Stimulated activated CD4-positive, alpha-beta T cell treated with anti-CD3 and anti-CD28 coated beads, Interleukin-12 subunit alpha, Interleukin-12 subunit beta, amount 100 ng/mL, for 24 hours (primary cell): ENCODE measurements at places on chromosomes 3 and 15.

- DNase-seq = no peak
Observed at GRCh38 chr3:195372220-195372619, 70.6 kb downstream of the ACAP2 start.

DNA sequence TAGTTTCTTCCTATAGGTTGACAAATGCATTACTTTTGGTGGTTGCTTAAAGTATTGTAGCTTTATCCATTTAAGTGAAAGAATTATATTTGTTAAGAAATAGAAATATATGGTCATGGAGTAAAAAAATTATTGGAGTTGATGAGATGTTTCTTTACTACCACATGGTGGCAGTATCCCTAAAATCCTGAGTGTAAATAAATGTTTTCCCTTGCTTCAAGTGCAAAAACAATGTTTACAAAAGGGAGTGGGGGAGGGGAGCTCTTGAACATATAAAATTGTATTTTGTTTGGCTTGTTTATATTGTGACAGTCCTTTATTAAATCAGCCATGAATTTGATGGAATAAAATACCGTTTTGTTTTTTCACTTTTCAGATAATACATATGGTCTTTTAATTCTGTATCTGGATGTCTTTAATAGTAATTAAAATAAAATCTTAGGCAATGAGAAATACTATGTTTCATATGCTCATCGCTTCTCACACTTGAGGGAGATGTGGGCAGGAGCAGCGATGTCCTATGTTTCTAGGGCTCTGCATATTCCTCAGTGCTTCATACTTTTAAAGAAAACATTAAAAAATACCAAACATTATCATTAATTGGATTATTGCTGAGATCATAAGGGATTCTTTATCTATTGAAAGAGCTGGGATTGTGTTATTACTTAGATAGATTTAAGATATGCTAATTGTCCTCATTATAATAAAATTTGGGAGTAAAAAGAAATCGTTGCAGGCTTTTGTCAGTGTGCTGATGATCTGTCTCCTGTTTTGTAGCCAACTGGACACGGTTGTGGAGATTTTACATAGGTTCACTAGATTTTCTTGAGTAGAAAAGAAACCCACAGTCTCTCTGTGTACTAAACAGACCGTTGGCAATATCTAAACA is 349.7 kb downstream of the TUSC7 start:
- DNase-seq = no peak

DNA sequence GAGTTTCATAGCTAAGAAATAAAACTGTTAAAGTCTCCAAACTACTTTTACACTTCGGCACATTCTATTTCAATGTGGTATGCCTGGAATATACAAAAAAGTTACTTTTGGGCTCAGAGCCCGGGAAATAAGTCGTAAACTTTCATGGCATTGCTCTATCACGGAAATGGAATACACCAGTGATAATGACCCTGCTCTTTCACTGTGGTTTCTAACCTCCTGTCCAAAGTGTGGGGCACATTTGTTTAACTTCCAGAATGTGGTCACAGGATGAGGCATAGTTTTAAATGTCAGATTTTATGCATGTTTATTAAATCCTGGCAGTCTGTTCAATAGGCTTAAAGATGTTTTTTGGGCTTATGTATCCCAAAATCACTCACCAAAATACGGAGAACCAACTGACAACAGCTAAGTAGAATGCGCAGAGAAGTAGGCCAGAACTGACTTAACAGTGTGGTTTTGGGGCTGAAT is 5.1 kb downstream of the CXCR6 start:
- no peak for DNase-seq

DNA sequence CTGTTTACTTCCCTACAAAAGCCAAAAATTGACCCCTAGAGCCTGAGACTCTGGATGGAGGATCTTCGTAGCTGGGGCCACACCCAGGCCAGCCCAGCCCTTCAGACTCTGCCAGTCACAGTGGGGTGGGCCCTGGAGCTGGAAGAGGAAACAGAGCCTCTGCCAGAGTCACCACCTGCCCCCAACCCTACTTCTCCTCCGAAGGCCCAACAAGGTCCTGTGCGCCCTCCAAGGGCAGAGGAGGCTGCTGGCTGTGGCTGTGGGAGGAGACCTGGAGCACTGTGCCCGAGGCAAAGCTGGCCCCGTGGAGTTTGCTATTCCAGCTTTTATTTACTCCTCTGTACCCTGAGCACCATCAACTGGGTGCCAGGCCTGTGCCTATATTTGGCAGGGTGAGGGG is 19.0 kb downstream of the CISH start:
- DNase-seq = no peak

DNA sequence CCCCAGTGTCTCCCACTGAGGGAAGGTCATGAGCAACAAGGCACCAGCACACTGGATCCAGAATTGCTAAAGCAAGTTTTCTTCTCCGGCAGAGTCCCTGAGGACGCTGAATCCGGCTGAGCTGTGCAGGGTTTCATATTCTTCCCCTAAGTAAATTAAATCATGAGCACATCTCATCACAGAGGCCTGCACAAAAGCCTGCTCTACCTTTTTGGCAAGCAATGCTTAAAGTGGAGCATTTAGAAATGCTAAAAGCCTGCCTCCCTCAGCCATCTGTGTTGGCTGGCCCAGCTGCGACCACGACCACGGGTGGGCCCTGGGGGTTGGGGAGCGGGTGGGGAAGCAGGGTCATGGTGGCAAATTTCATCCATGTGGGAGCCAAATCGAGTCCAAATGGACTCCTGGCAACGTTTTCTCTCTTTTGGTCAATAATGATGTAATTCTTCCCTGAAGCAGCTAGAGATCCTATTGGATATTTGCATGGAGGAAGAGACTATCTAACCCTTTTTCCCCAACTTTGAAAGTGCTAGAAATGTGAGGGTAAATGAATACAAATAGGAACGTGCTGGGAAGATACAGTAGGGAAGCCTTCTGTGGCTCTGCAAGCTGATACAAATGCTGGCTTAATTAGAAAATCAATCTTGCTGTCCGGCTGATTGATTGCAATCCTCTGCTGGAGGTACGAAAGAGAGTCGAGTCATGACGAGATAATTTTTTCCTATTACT is 532.8 kb upstream of the TBL1XR1 start:
- no peak for DNase-seq

DNA sequence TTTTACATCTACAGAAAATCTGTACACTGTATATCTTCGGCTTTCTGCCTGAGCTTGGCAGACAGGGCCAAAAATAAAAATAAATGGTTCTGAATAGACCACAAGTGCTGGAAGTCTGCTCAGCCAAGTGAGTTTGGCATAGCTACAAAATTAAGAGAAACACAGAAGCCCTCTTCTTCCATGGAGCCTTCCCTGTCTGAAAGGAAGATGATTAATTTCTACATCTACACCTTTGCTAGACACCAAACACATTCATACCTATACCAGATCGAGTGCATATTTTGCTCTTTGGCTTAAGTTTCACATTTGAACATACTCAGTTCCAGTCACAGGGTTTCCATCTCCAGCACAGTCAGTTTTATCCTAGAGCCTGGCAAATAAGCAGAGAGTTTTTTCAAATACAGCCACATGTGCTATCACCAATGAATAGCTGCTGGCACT is 224.6 kb downstream of the GREM1 start:
- DNase-seq = no peak

DNA sequence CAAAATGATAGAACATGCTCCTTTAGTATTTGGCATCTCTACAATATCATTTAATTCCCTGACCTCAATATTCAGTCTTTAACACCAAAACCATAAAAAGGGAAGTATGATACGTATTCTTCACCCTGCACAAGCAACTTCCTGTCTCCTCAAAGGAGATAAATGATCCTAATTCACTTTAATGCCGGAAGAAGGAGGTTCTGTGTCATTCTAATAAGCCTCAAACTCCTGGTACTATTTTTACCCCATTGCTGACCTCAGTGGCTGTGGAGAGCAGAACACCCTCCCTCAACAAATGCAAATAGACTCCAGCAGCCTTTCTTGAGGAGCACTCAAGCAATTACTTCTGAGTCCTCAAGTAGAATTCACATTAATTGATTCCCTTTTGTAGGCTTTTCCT is 173.3 kb downstream of the TMEM108 start:
- no peak for DNase-seq

DNA sequence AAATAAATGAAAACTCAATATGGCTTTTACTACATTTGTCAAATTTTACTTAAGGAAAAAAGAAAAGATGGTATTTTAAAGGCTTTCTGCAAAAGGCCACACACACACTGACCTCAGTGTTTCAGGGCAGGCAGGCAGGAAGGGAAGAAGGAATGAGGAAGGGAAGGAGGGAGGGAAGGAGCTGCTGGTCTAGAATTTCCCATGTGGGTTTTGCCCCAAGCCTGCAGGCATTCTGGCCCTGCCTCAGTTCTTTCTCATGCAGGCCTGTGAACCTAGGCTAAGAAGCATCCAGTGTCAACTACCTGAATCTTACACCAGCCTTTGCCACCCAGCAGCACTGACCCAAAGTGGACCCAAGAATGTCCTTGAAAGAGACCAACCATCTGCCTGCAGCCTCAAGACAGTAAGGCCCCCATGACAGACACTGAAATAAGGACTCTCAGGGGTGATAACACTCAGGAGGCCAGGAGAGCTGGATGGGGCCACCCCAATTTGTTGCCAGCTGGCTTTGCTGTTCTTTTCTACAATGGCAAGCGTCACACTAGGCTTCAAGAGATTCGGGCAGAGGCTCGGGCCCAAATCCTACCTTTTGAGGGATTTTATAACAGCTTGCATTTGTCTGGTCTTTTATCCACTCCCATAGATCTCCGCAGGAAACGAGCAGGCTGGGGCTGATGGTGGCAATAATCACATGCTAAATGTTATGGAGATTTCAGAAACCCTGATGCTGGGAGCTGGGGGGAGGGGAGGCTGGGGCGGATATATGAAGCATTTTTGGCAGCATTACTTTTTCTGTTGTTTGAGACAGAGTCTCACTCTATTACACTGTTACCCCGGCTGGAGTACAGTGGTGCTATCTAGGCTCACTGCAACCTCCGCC is 51.4 kb downstream of the XXYLT1 start:
- DNase-seq = no peak

GRCh38 chr3:65575376-65575840 is 463.3 kb downstream of the MAGI1 start:
- no peak for DNase-seq

DNA sequence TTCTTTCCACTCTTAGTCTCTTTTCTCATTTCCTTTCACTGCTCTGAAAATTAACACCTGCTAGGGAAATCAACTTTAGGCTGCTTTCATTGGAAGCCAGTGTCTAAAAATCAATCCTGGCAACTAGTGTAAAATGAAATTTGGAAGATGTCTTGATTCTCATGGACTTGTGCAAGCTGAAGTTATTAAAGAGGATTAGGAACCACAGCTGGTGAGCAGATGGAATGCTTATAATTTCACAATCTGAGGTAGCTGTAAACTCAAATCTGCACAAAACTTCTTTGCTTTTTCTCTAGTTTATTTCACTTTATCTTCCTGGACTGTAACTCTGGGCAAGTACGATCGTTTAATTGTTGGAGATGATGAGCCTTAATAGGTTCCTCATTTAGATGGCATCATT is 175.6 kb downstream of the GHSR start:
- no peak for DNase-seq

GRCh38 chr3:194374935-194375334 is 5.4 kb upstream of the LRRC15 start:
- no peak for DNase-seq

GRCh38 chr3:2793987-2794386 is 316.2 kb downstream of the IL5RA start:
- DNase-seq = no peak

GRCh38 chr3:41975416-41976103 is 13.7 kb upstream of the ULK4 start:
- no peak for DNase-seq

GRCh38 chr3:61884794-61885193 is 323.4 kb downstream of the PTPRG start:
- DNase-seq = no peak

- no peak for DNase-seq
Observed at GRCh38 chr3:156300929-156301840, 180.8 kb downstream of the KCNAB1 start.

- no peak for DNase-seq
Observed at GRCh38 chr3:30645077-30645476, 38.7 kb downstream of the TGFBR2 start.

DNA sequence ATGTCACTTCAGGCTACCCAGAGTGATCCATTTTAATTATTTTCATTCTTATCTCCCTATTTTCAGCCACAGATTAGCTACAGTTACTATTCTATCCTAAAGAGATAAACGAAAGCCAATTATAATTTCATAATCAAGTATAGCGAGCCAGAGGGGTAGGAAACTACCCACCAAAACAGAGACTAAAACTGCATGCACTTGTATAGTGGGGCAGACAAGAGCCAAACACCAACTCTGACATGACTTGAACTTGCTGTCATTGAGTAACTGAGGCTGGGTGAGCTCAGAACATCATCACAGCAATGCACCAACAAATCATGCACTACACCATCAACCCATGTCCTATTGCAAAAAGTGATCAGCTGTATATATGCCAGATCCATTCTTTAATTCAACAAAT is 64.8 kb downstream of the FBN1 start:
- no peak for DNase-seq

DNA sequence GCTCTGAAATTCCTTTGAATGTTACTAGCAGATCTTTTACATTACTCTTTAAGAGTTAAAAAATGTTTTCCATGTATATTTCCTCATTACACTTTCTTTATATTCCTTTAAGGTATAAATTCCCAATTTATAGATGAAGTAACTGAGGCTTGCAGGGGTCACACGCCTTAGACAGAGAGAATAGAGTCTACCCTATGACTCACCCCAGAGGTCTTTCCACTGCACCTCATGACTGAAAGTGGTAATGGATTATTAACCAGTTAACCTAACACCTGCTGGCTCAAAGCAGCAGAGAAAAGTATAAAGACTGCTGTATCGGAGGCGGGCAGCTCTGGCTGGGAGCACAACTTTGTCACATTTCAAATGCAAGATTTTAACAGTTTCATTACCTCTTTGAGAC is 37.7 kb downstream of the LDHAL6B start:
- DNase-seq = no peak

DNA sequence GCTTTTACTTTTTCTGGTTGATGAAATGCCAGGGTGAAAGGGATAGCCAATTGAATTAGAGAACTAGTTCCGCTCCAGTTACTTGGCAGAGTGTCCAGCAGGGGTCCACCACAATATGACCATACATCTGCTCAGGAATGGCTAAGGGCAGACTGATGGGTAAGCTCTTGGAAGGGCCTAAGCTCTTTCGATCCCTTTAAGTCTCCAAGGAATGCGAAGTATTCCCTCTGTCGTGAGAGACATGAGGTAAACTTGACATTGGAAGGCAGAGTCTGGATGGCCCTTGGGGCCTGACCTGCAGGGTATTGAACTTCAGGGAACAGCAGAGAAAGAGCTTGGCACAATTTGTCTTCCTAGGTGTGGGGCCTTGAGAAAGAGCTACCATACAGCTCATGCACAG is 805.8 kb downstream of the PLOD2 start:
- no peak for DNase-seq

GRCh38 chr15:99844150-99844549 is 110.9 kb upstream of the LYSMD4 start:
- DNase-seq = no peak

DNA sequence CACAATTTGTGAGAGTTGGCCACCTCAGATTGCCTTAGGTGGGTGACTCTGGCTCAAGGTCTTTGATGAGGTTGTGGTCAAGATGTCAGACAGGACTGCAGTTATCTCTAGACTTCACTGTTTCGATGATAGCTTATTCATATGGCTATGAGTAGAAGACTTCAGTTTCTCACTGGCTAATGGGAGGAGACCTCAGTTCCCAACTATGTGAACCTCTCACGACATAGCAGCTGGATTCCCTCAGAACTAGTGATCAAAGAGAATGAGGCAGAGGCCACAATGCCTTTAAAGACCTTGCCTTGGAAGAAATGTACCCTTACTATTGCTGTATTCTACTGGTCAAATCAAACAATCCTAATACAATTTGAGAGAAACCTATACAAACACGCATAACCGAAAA is 607.5 kb upstream of the ROBO2 start:
- DNase-seq = no peak
